ENCODE measurements at places on chromosomes 16 and 17. TPM values are rescaled to one million over a fixed set of nuclear protein-coding genes. Genes with fewer than 3 reads are reported as not detected.

Gene CKLF
- 38.8 TPM for total RNA-seq

Gene TMC8
- not detected for total RNA-seq

Gene NPIPA8
- not detected for total RNA-seq

Gene KIF18B
- under 0.01 TPM for total RNA-seq

Gene KCNH4
- not detected for total RNA-seq

Gene ZNF267
- total RNA-seq = 7.7 TPM

Gene PERCC1
- total RNA-seq = not detected

Gene ANKRD40
- total RNA-seq = 34.5 TPM

Gene SLC52A1
- total RNA-seq = 0.66 TPM

Gene TRIM65
- 15.9 TPM for total RNA-seq

Gene RAB37
- 0.26 TPM for total RNA-seq

Gene COASY
- 16.5 TPM for total RNA-seq

Gene PRSS8
- not detected for total RNA-seq

Gene C16orf89
- 5.9 TPM for total RNA-seq

Gene PLXDC1
- total RNA-seq = 4.1 TPM
